ENCODE measurements at places on chromosomes 16 and 17.

DNA sequence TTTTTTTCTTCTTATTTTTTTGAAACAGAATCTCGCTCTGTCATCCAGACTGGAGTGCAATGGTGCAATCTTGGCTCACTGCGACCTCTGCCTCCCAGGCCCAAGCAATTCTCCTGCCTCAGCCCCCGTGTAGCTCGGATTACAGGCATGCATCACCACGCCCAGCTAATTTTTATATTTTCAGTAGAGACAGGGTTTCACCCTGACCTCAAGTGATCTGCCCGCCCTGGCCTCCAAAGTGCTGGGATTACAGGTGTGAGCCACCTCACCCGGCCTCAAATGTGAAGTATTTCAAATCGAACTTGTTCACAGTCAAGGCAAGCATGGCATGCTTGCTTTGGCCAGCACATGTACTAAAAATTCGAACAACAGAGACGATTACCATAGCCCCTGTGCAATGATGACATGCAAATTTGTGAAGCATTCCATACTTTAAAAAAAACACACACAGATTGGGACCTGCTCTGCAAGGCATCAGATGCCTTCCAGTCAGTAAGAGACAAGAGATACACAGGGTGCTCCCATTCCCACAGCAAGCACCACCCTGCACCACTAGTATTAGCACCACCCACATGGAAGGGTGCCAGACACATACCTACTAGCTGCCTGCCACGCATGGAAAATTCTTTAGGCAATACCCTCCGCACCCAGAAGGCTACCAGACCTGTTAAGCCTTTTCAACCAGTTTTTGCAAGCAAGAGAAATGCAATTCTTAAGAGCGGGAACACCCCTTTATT, 47.2 kb downstream of the ANKRD11 start:
- DNase-seq: no peak

DNA sequence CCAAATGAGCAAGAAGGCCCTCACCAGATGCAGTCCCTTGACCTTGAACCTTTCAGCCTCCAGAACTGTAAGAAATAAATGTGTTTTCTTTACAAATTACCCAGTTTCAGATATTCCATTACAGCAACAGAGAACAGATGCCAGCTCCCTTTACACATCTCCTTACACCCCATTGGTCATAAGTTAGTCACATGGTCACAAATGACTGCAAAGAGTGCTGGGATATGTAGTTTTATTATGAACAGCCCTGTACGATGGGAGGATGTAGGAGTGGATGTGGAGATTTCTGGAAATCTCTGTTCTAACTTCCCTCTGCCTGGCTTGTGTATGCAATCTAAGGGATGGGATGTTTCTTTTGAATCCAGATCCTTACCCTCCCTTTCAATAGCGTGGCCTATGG, 13.3 kb upstream of the RPL38 start:
- DNase-seq: no peak

DNA sequence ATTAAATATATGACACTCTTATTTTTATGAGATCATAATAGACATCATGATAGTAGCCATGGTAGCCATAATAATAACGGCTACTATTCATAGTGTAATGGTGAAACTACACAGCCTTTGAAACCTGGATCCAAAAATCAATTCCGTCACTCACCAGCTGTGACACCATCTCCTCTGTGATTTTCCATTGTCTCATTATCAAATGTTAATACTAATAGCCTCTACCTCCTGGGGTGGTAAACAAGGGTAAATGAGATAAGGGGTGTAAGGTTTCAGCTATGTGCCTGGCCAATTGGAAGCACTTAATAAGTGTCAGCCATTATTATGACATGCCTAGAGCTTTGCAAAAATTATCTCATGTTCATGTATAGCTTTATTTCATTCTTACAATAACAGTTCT, 88.6 kb downstream of the CACNG3 start:
- DNase-seq: no peak

GRCh38 chr16:89065458-89065822, 28.2 kb upstream of the ACSF3 start:
- DNase-seq: no peak

DNA sequence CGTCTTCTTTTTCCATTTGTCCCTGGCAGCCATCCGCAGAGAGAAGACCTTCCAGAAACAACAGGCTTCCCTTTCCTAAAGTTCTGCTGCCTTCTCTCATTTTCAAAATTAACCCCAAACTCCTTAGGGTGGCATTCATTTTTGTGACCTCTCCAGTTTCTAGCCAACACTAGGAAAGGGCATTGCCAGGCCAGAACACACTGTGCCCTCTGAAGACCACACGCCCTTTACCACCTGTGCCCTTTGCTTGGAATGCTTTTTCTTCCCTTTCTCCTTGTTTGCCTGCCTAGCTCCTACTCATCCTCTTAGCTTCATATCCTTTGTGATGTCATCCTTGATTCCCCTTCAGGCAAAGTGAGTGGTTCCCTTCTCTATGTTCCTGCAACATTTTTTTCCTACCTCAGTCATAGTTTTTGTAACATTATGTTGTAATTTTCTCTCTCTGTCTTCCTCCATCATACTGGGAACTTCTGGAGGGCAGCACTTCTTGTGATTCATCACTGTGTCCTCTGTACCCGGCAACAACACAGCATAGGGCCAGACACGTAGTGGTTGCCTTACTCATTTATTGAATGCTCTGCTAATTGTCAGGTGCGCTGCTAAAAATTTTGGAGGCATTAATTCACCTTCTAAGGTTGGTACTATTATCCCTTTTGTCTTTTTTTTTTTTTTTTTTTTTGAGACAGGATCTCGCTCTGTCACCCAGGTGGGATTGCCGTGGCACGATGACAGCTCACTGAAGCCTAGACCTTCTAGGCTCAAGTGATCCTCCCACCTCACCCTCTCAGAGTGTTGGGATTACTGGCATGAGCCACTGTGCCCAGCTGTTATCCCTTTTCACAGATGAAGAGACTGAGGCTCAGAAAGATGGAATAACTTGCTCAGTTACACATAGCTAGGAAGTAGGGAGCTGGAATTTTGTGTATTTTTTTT, 1.0 kb downstream of the KAT8 start:
- no peak for DNase-seq

DNA sequence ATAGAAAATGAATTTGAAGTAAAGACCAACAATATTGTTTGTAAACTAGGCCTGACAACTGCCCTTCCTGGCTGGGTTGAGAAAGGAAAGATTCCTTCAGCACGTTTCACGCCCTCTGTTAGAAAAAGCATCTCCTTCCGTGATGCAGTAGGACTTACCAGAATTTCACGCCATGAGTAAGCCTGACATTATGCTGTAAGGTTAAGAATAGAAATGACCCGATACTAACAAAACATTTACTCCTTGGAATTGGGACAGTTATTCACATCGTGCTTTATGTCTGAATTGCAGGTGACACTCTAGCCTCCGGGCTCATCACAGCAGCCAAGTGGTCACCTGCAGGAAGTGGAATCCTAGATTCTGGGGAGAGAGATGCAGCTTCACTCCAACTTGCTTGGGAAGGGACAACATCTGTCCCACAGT, 17.5 kb downstream of the MARCHF10 start:
- no peak for DNase-seq

DNA sequence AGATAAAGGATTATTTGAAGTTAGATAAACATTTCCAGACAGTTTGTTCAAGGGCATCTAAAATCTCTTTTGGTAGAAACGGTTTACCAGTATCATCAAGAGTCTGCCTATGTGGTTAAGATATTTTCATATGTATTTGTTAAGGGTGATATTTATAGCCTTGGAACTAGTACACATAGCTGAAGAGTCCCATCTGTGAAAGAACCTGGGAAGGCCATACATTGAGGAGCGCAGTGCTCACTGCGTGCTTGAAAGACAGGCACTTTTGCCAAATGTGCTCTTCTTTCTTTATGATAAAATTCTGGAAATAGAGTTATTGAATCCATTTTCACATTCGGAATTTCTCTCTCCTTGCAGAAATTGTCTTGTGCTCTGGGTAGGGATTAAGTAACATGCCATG, 7.7 kb downstream of the IGSF6 start:
- DNase-seq: no peak

DNA sequence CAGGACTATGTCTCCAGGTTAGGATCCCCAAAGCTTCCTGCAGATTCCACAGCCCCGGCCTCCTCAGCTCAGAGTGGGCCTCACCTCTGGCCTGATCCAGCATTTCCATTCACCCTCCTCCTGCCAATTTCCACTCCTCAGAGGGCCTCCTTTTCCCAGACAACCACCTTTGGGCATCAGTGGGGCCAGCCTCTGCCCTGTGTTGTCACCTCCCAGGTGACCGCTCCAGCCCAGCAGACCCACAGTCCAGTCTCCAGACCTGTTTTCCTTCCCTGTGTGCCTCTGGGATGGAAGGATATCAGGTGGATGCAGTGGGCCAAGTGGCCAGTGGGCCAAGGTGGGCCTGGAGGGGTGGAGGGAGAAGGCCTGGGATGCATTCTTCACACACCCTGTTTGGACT, 32.7 kb downstream of the B9D1 start:
- no peak for DNase-seq

- DNase-seq: no peak
Observed at GRCh38 chr17:57781386-57782061, 36.4 kb upstream of the CCDC182 start.

DNA sequence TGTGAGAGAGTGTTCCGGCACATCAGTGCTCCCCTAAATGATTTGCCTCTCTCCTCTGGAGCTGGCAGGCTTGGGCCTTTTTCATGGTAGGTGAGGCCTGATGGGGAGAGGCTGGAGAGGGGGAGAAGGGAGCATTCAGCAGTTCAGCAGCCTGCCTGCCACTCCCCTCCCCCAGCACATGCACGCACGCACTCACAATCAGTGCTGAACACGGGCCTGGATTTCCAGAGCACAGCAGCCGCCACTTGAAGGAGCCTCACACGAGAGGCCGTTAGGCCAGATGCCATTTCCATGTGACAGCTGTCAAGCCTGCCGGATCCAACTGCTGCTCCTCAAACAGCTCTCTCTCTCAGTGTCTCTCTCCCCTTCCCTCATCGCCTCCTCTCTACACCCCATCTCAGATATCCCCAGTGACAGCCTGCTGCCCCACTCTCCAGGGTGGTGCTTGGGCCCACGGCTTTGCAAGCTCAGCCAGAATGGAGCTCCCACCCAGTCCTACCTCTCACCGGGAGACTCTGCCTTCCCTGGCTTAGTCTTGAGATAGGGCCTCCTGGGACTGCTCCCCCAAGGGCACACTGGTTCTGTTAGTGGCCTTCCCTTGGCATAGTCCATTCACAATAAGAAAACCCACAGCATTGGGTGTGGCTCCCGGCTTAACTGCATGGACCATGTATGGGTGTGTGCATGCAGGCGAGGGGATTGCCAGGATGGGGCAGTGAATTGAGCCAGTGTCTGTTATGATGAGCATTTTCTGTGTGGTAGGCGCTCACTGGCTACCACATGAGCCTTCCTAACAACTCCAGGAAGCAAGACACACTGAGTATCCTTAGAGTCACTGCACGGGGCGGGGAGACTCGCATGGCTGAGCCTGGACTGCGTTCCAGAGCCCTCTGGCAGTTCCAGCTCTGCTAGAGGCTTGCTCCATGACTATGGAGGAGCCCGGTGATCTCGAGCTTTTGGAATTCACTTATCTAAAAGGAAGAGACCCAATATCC, 226.2 kb downstream of the CCDC182 start:
- DNase-seq: no peak

DNA sequence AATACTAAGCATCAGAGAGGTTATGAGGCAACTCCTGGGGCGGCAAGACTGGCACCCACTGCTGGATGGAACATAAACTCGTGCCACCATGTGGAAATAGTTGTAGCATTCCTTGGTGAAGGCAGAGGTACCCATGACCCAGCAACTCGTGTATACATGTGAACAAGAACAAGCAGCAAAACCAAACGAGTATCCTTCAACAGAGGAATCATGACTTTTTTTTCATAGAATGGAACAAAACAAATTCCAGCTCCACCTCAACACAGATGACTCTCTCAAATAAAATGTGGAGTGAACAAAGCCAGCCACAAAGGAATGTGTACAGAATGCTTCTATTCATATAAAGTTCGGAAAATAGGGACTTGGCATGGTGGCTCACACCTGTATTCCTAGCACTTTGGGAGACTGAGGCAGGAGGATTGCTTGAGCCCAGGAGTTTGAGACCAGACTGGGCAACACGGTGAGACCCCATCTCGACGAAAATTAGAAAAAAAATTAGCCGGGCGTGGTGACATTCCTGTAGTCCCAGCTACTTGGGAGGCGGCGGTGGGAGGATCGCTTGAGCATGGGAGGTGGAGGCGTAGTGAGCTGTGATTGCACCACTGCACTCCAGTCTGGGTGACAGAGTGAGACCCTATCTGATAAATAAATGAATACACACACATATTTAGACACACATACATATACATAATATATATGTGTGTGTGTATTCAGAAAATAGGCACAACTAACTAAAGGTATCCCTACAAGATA, 35.3 kb downstream of the B9D1 start:
- no peak for DNase-seq

- no peak for DNase-seq
Observed at GRCh38 chr17:2697611-2698162, 13.9 kb downstream of the CLUH start.

DNA sequence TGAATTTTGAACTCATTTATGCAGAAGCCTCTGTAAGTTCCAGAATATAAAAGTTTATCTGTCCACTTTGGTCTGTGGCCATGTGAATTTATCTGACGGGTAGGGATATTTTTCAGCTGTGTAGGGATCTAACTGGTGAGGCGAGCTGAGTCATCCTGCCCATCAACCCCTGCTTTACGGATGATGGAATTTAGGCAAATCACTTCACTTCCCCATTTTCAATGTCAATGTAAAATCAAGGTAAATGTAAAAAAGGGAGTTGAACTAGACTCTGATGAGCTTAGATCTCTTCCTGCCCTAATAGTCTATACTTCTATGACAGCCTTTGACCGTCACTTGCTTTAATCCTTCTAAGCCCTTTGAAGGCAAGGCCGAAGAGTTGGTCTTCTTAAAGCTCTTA, 2.6 kb downstream of the SLC16A6 start:
- no peak for DNase-seq

DNA sequence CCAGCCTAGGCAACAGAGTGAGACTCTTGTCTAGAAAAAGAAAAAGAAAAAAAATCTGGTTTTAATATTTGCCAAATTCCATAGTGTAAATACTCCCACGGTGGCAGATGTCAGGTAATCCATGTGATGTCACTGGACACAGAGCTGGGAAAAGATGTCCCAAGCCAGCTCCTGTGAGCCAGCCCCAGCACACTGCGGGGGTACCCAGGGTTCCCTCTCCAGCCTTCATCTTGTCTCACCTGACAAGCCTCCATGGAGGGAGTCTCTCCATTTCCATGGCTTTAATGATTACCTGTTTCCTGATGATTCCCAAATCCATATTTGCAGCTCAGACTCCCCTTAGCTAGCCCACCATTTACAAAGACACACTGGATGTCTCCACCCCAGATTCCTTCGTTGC, 4.6 kb downstream of the CD300LB start:
- no peak for DNase-seq

GRCh38 chr16:30006659-30007377, 4.0 kb downstream of the DOC2A start:
- no peak for DNase-seq

- DNase-seq: no peak
Observed at GRCh38 chr17:14089179-14089578, 19.9 kb downstream of the COX10 start.

DNA sequence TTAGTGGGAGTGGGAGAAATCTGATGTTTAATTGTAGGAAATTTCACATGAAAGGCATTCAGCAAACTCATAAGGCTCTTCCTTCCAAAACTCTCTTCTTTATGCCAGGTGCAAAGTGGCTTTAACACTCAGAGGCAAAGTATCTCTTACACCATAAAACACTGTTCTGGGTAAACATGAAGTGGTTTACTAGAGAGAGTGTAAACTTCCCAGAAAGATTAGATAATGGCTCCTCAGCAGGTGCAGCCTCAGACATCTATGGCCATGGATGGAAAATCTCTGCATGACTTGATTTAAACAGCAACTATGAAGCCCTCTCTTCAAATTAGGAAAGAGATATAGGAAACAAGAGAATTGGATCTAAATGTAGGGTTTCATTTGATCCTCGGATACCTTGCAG, 583.1 kb upstream of the SALL1 start:
- no peak for DNase-seq

Data from SK-N-MC (cell line).